Stimulated activated CD4-positive, alpha-beta T cell treated with anti-CD3 and anti-CD28 coated beads, TNF-alpha, amount 100 ng/mL, for 1 hour (primary cell): ENCODE measurements at places on chromosomes 3 and 15.

- no peak for DNase-seq
These were observed 32.5 kb downstream of the ABHD5 start for GRCh38 chr3:43723121-43723734.

GRCh38 chr3:134104031-134104430 is 74.3 kb upstream of the SLCO2A1 start:
- DNase-seq, result no peak

GRCh38 chr3:86988235-86988634 is 2.7 kb downstream of the VGLL3 start:
- DNase-seq, result no peak

DNA sequence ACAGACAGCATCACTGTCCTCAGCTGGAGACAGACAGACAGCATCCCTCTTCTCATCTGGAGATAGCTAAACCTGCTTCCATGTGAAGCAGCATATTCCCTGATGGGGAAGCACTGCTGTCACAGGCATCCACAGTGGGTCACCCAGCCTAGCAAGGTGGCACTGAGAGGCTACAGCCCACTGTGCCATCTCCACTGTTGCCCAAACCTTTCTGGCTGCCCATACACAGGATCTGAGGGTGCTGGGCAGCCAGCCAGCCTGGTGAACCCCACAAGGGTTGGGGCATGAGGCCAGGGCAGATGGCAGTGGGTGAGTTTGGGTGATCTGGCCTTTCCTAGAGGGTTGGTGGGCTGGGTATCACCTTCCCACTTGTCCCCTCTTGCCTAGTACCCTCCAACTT is 11.7 kb downstream of the CHST13 start:
- no peak for DNase-seq

DNA sequence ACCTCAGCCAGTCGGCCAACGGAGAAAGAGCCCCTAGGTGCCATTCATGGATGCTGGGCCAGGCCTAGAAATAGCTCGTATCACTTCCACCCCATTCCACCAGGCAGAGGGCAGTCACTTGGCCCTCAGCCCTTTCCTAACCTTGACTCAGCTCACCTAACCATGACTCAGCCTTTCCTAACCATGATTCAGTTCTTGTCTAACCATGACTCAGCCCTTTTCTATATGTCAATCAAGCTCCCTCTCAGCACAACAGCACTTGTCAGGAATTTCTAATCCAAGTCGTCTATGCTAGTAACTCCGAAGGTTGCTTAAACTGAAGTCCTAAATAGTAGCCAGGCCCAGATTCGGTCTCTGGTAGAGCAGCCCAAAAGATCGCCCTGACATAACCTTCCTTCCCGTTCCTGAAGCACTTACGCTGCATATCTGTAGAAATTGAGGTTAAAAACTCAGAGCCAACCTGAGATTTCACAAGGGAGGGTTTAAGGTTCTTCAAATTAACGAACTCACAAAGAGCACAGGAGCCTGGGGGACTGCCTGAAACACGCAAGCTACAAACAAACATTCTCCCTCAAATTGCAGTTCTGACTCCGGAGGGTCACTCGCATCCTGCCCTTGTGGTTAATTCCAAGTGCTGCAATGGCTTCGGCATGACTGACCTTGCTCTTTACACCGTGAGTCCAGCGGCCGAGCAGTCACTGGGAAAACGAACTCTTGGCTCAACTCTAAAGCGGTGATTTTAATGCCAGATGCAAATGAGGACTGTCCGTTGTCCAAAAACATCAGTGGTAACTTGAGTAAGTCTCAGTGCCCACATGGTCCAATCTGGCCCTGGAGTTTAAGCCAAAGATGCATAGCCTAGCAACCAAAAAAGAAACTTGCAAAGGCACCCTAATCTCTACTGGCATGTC is 99.9 kb downstream of the ADAMTS17 start:
- no peak for DNase-seq

GRCh38 chr3:61252836-61253235 is 1.6 kb upstream of the FHIT start:
- DNase-seq, result no peak

- no peak for DNase-seq
These were observed 31.5 kb upstream of the ADAMTS17 start for GRCh38 chr15:100373120-100373896.

GRCh38 chr15:88878720-88879184 is 16.6 kb downstream of the HAPLN3 start:
- DNase-seq, result no peak

GRCh38 chr3:17054982-17055343 is 170.2 kb downstream of the PLCL2 start:
- DNase-seq, result no peak

GRCh38 chr15:49817100-49817499 is 196.3 kb downstream of the DTWD1 start:
- DNase-seq, result no peak

GRCh38 chr3:44026220-44026865 is 215.3 kb upstream of the TOPAZ1 start:
- no peak for DNase-seq

DNA sequence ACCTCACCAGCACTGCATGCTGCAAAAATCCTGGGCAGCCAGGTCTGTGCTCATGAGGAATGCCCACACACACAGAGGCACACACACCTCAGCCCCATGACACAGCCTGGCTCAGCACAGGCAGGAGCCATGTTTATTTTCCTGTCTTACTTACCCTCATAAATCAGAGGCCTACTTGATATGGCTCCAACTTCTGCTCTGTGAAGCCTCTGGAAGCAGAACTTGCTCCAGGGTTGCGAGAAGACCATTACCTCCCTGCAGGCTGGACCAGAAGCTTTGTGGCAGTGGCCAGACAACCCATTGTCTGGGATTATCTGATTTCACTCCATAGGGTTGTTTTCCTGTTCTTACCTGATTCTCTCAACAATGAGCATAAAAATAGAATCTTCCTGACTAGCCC is 43.8 kb upstream of the CMTM8 start:
- no peak for DNase-seq

DNA sequence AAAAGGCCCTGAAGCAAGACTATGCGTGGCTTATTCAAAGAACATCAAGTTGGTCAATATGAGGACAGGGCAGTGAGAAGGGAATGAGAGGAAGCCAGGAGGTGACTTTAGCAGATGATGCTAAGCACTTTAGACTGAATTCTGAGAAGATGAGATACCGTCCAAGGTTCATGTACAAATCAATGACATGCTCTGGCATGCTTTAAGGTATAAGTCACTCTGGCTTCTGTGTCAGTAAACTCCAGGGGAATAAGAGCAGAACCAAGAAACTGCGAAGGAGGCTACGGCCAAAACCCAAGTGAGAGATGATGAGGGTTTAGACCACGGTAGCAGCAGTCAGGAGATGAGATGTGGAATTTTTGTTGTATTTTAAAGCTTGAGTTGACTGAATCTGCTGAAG is 8.9 kb upstream of the CCDC50 start:
- DNase-seq, result no peak

DNA sequence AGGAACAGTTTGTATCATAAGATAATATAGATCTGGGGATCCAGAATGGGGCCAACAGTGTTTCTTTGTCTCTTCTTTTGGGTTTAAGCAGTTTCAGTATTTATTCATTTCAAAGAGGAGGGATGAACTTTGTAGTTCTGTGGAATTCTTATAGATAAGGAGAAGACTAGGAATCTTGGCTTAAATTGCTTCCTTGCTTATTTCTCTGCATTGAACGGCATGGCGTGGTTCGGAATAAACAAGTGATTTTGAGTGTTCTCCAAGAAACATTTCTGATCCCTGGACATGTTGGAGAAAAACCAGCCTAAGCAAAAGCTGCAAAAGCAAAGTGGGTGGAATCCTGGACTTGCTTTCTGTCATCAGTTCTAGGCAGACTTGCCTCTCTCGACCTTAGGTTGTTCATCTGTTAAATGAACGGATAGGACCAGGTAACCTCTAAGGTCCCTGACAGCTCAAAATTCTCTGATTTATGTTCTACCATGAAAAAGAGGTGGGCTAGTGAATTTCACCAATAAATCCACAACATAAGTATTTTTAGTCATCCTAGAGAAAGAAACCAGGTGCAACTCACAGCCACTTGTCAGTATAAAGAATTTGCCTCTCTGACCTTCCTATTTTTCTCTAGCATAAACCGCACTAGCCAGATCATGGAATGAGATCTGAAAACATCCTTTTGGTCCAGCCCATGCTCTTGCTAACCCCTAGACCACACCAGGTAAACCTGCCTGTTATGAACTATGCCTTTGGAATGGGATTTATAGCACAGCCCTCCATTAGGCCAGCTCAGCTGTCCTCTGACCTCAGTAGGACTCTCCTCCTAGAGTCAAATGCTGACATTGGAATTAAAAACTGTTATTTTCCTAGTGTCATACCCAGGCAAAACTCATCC is 78.8 kb downstream of the CLDN11 start:
- no peak for DNase-seq

DNA sequence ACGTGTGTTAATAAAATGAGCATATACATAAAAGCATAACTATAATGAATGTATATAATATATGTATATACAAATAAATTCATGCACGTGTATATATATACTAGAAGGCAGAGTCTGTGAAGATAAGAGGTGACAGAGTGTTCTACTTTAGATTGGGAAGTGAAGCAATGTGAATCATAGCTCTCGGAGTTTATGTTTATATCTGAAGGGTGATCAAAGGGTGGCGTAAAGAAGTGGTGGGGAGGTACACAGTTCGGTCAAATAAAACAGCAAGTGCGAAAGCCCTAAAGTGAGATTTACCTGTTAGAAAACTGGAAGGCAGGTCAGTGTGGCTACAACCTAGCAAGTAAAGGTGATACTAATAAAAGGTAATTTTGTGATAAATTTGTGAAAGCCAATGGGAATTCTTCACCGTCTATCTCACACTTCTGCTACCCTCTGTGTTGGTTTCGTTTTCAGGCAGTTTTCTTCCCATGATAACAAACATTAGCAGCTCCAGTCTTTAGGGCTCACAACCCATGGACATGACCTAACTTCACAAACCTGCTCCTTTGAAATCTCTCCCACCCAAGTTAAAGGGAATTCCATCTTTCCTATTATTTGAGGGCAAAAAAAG is 46.7 kb upstream of the BCHE start:
- DNase-seq, result no peak

DNA sequence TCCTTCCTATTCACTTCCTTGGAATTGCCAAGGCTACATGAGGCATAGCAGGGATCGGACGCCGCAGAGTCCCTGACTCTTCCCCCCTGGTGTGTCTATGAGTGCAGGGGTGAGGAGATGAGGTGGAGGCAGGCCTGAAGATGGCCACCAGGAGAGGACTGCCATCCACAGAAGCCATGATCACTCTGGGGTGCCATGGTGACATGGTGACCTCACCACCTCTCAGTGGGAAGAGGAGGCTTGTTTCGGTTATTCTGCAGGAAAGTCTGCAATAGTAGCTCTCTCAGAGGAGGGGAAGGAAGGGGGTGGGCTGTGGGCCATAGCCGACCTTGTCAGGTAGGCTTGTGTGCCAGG is 57.0 kb upstream of the LIMD1 start:
- DNase-seq, result no peak

DNA sequence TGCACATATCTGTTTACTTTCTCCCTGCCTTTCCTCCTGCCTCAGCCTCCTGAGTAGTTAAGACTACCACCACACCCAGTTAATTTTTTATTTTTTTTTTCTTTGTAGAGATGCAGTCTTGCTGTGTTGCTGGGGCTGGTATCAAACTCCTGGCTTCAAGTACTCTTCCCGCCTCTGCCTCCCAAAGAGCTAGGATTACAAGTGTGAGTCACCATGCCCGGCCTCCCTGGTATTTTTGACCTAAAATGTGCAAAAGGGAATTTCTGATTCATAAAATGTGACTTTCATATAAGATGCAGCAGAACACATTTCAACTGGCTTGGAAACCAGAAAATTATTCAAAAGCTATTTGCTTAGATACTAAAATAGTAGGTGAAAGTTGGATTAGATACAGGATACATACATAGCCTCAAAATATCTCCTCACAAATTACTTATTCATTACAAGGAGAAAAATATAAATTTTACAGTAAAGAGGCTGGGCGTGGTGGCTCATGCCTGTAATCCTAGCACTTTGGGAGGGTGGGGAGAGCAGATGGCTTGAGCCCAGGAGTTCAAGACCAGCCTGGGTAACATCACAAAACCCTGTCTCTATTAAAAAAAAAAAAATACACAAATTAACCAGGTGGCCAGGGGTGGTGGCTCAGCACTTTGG is 32.0 kb downstream of the MAP4 start:
- DNase-seq, result no peak

DNA sequence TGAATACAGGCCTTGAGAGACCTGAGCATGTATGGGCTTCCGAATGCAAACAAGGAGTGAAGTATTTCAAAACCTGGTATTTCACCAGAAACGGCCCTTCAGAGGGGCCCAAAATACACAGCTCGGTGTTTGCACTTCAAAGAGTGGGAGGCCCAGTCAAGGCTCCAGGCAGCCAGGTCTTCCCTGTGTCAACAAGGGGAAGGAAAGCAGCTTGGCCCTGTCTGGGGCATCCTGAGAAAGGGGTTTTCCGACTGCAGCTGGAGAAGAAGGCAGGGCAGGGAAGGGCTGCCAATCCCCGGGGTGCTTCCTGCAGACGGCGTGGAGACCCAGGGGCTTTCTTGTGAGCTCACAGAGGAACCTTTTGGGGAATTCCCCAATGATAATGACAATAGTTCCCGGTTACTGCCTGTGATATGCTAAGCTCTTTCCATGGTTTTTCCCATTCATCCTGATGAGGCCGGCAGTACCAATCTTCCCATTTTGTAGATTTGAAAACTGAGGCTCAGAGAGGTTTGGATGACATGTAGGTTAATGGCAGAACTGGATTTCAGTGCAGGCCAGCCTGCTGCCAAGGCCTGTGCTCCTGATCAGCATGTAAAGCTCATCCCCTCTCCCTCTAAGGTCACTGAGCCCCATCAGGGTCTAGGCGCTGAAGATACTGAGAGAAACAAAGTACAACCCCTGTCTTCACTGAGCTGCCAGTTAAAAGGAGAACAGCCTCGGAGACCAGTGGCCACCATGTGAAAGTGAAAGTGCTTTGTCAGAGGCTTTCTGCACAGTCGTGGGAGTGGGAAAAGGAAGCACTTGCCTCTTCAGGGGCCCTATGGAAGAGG is 43.0 kb upstream of the TLE3 start:
- DNase-seq, result no peak

GRCh38 chr15:77026501-77027110 is 31.7 kb downstream of the PSTPIP1 start:
- DNase-seq, result no peak

GRCh38 chr15:92365906-92366305 is 27.8 kb upstream of the ST8SIA2 start:
- no peak for DNase-seq

DNA sequence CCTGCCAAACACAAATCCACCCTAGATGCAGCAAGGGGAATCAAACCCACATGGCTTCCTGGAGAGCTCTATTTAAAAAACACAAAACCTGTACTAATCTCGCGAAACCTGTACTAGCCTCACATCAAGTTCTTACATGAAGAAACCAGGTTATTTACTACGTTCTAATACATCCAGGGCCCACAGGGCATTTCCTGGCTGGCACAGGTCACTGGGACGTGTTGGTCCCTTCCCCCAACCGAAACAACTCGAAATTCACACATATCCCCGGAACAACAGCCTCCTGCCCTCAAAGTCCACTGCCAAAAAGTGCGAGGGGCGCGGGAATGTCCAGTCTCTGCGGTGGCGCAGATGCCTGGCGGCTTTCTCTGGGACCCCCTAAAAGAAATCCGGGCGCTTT is 955 bp downstream of the CDCP1 start:
- DNase-seq, result no peak
